ELF-1 (cell line): ENCODE measurements at places on chromosomes 7 and 10.

- DNase-seq, result peak; percentile 40
Measured at GRCh38 chr7:25849500-25850184, 302.4 kb upstream of the NFE2L3 start.

- no peak for DNase-seq
Measured at GRCh38 chr7:117385363-117386109, 41.8 kb downstream of the ASZ1 start.

- no peak for DNase-seq
Measured at GRCh38 chr7:2068693-2069471, 163.9 kb downstream of the MAD1L1 start.

- DNase-seq, result no peak
Measured at GRCh38 chr10:72076756-72077155, 11.6 kb downstream of the SPOCK2 start.

- DNase-seq, result peak; percentile 21
Measured at GRCh38 chr7:92934096-92934495, 97.7 kb upstream of the CDK6 start.

DNA sequence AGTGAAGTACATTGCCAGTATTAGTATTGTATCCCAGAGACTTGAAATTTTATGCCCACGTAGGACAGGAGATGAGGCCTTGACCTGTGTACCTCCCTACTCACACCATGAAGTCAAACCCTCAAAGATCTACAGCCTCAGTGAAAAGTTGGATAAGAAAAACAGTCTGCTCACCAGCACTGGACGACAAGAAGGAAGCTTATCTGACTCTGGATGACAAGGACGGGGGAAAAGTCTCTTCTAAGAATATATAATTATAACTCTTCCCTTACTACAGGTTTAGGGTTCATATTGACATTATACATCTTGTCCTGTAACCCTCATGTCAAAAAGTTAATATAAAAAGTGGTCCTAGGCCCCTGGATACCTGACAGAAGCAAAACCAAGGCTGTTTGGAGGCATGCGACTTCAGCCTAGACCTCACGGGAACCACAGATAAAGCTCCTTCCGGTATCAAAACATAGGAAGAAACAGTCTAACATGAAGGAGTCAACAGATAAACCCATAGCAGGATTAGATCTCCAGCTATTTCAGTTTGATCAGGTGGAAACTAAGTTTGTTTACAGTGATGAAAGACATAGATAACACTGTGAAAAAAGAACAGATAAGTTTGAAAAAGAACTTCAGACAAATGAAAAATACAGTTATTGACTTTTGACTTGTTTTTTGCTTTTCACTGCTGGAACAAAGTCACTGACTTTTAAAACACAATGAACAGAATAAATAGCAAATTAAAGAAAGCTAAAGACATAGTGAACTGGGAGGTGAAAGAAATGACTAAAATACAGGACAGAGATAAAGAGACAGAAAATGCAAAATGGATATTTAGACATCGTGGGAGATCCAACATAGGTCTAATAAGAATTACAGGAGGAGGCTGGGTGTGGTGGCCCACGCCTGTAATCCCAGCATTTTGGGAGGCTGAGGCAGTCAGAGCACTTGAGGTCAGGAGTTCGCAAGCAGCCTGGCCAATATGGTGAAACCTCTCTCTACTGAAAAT is 145.9 kb downstream of the PHTF2 start:
- DNase-seq, result no peak

DNA sequence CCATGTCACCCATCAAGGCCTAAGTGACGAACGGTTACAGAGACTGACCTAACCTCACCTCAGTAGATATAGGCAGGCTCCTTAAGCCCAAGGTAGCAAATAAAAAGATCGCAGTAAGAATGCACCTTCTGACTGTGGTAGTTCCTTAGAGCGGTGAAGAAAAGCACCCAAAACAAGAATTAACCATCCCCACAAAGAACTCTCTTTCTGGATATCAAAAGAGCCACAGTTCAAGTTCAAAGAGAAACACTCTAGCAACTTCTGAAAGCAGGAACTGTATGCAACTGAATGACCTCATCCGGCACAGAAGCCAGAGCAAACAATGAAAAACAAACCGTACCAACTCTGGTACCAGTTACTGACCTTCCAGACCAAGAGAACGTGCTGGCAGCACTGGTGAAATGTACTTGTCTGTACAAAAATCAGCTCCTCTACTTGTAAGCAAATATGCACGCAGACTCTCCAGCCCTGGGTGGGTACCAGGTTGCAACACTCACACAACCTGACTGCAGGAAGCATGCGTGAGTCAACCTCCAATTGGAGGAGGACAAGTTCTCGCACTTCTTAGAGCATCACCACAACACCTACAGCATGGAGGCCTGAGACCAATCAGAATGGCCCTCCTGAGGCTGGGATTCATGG is 202.7 kb downstream of the FAM107B start:
- DNase-seq, result no peak

GRCh38 chr7:124801330-124801895 is 35.8 kb upstream of the GPR37 start:
- no peak for DNase-seq

DNA sequence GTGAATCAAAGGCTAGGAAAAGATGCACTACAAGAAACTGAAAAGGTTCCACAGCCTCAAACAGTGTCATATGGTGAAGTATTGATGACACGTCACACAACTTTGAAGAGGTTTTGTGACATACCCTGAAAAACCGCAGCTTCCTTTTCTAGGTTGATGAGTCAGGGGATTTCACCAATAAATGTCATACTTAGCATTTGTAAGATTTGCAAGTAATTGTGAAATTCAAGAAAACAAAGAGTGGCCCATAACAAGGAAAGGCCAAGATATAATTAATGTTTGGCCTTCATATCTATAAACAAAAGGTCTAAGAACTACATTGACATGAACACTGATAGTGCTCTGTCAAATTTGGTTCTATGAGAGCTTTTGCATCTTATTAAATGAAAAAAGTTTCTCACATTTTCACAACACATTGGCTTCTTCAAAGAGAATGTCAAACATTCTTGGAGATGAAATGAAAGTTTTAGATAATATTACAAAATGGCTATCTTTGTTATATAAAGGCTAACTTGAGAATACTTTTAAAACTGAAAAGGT is 62.0 kb upstream of the NAMPT start:
- DNase-seq, result no peak

- DNase-seq, result no peak
Measured at GRCh38 chr10:127406018-127406550, 143.0 kb upstream of the NPS start.

DNA sequence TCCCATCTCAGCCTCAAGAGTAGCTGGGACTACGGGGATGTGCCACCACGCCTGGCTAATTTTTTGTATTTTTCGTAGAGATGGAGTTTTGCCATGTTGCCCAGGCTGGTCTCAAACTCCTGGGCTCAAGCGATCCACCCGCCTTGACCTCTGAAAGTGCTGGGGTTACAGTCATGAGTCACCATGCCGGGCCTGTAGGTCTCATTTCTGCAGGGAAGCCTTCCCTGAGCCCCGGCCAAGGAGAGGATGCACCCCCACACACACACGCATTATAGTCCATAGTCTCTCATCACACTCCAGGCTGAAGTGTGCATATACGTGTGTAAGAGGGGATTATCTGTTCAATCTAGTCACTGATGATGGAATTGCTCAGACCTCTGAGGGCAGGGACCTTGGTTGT is 29.3 kb downstream of the KCNMA1 start:
- no peak for DNase-seq

DNA sequence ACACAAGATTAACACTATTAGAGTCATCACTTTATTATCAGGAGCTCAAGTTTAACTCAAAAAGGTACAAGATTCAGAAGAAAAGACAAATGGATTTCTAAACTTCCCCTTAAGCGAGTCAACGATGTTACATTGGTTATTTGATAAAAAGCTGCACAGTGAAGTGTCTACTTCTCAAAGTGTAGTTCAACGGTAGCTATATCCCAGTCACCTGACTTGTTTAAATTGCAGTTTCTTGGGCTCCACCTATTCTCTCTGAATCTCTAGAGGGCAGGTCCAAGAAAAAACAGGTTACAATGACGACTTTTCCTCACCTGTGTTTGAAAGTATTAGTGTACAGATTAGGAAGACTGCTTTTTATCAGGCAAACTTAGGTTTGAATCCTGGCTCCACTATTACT is 16.6 kb downstream of the MINDY3 start:
- DNase-seq, result no peak

GRCh38 chr7:150361402-150361801 is 7.2 kb upstream of the REPIN1 start:
- DNase-seq, result no peak

GRCh38 chr7:85232068-85232467 is 45.2 kb upstream of the SEMA3D start:
- DNase-seq, result no peak

DNA sequence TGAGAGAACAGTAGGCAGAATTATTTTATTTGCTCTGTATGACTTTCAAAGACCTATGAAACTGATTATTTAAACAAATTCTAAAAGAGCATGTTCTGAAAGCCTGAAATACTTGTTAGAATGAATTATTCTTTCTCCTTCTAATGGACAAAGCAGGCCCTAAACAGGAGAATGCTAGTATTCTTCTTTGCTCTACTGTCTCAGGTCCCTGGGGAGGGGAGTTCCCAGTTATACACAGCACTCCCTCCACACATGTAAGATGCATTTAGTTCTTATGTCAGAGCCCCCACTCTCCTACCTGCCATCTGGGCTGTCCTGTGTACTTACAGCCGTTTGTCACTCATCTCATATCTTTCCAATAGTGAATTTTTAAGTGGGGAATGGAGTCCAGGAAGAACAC is 633.5 kb upstream of the ANKRD30A start:
- no peak for DNase-seq

DNA sequence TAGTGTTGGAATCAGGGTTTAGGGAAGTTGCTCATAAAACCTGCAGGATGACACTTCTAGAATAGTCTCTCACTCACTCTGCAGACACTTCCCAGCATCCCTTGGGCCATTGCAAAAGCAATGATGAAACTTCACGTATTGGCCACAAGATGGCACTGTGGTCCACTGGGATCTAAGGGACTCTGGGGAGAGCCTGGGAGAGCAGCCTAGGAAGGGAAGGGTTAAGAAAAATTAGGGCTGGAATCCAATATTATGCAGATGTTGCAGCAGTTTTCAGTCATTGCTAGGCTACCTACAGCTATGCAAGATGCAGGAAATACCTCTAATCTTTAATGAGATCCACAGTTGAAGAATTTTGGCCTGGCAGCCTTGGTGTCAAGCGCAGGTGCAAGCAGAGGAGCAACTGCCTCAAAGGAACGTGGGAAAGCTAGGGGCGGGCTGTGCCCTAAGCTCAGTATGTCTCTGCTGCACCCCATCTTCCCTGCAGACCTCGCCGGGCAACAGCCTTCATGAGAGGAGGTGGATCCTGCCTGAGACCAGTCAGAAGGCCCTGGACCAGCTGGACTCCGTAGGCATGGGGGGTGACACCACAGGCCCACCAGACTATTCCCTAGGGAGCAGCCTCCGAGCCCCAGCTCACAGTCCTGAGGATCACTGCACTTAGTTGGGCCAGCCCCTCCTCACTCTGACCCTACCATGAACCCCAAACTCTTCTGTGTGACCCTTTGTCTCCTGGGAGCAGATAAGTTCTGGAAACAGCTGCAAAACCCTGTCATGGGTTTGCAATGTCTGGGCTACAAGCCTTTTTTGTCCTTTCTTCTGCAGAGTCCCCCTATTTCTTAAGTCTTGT is 127.9 kb upstream of the PRSS58 start:
- peak; percentile 58 for DNase-seq

DNA sequence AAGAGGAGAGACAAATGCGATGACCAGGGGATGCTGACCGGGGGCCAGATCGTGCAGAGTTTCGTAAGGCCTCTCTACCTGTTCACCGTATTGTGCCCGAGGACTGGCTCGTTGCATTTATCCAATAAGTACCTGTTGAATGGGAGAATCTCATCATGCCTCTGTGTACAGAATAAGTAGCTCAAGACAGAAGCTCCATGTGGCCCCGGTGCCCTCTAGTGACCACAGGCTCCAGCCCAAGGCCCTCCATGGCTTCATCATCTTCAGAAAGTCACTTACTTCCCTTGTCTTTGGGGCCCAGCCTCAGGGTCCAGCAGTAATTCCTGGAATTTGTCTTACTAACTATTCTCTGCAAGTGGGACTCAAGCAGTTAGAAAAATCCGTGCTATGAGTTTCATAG is 151.0 kb downstream of the CHN2 start:
- DNase-seq, result peak; percentile 60

DNA sequence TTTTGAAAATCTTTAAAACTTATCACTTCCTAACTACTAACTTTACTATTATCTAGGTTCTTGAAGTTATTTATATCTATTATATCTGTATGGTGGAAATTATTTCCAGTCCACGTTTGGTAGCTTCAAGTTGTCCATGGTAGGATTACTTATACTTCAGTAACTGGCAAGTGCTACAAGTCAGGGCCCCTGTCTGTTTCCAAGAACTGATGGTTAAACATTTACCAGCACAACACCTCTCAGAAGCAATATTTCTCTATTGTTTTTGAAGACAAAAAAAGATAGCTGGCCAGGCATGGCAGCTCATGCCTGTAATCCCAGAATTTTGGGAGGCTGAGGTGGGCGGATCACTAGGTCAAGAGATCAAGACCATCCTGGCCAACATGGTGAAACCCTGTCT is 240.4 kb upstream of the RHOBTB1 start:
- DNase-seq, result no peak

DNA sequence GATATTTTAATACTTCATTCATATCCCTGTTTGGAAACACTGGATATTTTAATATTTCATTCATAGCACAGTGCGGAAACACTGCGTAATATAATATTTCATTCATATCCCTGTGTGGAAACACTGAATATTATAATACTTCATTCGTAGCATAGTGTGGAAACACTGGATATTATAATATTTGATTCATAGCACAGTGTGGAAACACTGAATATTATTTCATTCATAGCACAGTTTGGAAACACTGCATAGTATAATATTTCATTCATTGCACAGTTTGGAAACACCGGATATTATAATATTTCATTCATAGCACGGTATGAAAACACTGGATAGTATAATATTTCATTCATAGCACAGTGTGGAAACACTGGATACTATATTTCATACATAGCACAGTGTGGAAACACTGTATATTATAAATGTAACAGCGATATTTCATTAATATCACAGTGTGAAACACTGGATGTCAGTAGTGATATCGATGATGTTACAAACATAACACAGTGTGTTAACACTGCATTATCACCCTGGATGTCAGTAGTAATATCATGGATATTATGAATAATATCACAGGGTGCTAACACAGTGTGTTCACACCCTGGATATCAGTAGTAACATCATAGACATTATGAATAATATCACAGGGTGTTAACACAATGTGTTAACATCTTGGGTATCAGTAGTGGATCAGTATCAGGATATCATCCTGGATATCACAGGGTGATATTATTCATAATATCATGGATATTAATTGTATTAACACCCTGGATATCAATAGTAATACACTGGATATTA is 2.9 kb upstream of the TMEM225B start:
- no peak for DNase-seq
